ENCODE measurements at places on chromosomes 3 and 15. TPM values are rescaled to one million over a fixed set of nuclear protein-coding genes. Genes with fewer than 3 reads are reported as not detected.

CYP1A2 gene
- not detected for total RNA-seq

STX19 gene
- 2.8 TPM for total RNA-seq

GOLGA8B gene
- 8.3 TPM for total RNA-seq

P2RY1 gene
- 1.3 TPM for total RNA-seq

KBTBD12 gene
- not detected for total RNA-seq

WHAMM gene
- total RNA-seq, result 2.0 TPM

CD200 gene
- 39.3 TPM for total RNA-seq

USP3 gene
- total RNA-seq, result 36.9 TPM

ACTC1 gene
- total RNA-seq, result 70.4 TPM

STXBP5L gene
- total RNA-seq, result 0.70 TPM

GOLGA6L24 gene
- not detected for total RNA-seq

STRIT1 gene
- total RNA-seq, result not detected

SLC24A5 gene
- not detected for total RNA-seq

PRRT3 gene
- total RNA-seq, result 4.3 TPM

MAP6D1 gene
- total RNA-seq, result 2.0 TPM

CLDN16 gene
- not detected for total RNA-seq

HYAL1 gene
- total RNA-seq, result 4.0 TPM

CLRN1 gene
- not detected for total RNA-seq

IQCH gene
- total RNA-seq, result 0.60 TPM

FSIP1 gene
- not detected for total RNA-seq

NPAP1 gene
- not detected for total RNA-seq

GOLGA8S gene
- total RNA-seq, result not detected

FAM81A gene
- not detected for total RNA-seq

IREB2 gene
- total RNA-seq, result 13.8 TPM

ZMYND10 gene
- total RNA-seq, result 1.1 TPM

TRH gene
- 0.85 TPM for total RNA-seq

GOLGA8J gene
- total RNA-seq, result not detected

FBXO40 gene
- not detected for total RNA-seq

PCLAF gene
- 3.5 TPM for total RNA-seq

DTWD1 gene
- 34.8 TPM for total RNA-seq

PRR20G gene
- not detected for total RNA-seq

CACNA1D gene
- total RNA-seq, result not detected

RPL39L gene
- total RNA-seq, result 19.2 TPM

GALNT15 gene
- 1.3 TPM for total RNA-seq

PTH1R gene
- 11.8 TPM for total RNA-seq

CTXND1 gene
- not detected for total RNA-seq

COPG1 gene
- 157 TPM for total RNA-seq

SNX1 gene
- 30.1 TPM for total RNA-seq

ILDR1 gene
- not detected for total RNA-seq

C15orf62 gene
- total RNA-seq, result 0.34 TPM

SERPINI2 gene
- not detected for total RNA-seq

PLA2G4D gene
- not detected for total RNA-seq

TUSC7 gene
- not detected for total RNA-seq

TM4SF1 gene
- total RNA-seq, result 223 TPM

KLHL40 gene
- 0.17 TPM for total RNA-seq

LRRC31 gene
- not detected for total RNA-seq

RAB43 gene
- total RNA-seq, result 19.1 TPM

GLDN gene
- total RNA-seq, result not detected

SLC35A5 gene
- total RNA-seq, result 22.6 TPM

CD96 gene
- total RNA-seq, result 0.12 TPM

CAPN3 gene
- total RNA-seq, result 5.6 TPM

MANF gene
- total RNA-seq, result 80.3 TPM

SEMA6D gene
- 4.8 TPM for total RNA-seq
